ENCODE measurements at places on chromosomes 12 and 14.

GRCh38 chr12:68028647-68029046 is 39.4 kb downstream of the IFNG-AS1 start:
- no peak for DNase-seq

DNA sequence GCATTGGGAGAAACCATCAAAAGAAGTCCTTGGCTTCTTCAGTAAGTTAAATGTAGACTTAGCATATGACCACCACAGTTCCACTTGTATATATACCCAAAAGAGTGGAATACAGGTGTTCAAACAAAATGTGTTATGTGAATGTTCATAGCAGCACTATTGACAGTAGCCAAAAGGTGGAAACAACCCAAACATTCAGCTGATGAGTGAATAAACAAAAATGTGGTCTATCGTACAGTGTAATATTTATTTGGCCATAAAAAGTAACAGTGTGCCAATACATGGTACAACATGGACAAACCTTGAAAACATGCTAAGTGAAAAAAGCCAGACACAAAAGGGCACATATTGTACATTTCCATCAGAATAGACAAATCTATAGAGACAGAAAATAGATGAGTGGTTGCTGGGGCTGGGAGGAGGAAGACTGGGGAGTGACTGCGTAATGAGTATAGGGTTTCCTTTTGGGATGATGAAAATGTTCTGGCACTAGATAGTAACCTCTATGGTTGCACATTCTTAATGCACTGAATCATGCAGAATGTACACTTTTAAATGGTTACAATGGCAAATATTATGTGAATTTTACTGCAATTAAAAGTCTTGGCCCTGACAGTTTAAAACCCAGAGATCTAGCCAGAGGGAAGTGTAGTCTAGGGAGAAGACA is 5.5 kb downstream of the ERP29 start:
- DNase-seq: peak; percentile 87

DNA sequence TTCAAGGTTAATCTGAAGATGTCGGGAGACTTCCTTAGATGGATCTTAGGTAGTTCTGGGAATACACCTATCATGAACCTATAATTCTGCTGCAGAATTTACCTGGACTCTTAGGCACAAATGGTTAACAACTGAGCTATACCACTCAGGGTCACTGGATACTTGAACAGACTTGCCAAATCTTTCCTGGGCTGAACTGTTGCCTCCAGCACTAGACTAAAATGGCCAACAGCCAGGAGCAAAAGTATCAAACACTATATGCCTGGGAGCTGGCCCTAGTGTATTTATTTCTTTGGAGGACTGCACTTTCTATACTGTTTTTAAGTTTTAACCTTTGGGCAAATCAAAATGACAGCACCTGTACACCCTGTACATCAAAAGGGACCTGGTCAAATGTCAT is 252.8 kb downstream of the TMEM117 start:
- no peak for DNase-seq

DNA sequence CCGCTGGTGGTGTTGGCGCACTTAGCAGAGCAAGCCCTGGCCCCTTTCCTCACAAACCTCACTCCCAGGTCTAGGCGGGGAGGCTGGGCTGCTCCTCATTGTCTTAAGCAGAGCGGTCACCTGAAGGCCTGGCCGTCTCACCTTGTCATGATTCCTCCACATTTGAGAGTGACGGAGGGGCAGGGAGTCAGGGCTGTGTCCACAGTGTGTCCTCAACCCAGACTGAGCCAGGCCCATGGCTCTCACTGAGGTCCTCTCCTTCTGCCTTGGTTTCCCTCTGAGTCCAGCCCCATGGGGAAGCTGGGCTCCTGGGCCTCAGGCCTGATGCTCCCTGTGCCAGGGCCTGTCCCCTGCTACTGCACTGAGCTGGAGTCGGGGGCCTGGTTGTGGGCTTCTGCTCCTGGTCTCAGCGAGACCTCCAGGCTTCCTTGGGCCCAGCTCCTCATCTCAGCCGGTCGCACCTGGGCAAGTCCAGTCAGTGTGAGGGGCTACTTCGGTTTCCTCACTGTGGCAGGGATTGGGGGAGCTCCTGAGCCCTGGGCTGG is 44.9 kb downstream of the KRT80 start:
- DNase-seq: no peak

DNA sequence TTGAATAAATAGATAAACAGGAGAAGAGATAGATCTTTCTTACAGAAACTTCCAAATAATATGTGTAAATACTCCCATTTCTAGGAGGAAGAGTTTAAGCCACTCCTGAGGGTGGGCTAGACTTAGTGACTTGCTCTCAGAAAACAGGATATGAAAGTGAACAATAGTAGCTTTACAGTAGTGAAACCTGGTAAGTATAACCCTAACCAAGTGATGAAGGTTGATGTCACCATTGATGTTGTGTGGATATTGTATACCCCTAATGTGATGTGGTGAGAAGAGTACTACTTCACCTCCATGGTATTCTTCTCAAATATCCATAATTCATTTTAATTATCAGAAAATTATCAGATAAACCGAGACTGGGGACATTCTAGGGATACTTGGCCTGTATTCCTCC is 20.9 kb downstream of the AKAP6 start:
- DNase-seq: no peak

DNA sequence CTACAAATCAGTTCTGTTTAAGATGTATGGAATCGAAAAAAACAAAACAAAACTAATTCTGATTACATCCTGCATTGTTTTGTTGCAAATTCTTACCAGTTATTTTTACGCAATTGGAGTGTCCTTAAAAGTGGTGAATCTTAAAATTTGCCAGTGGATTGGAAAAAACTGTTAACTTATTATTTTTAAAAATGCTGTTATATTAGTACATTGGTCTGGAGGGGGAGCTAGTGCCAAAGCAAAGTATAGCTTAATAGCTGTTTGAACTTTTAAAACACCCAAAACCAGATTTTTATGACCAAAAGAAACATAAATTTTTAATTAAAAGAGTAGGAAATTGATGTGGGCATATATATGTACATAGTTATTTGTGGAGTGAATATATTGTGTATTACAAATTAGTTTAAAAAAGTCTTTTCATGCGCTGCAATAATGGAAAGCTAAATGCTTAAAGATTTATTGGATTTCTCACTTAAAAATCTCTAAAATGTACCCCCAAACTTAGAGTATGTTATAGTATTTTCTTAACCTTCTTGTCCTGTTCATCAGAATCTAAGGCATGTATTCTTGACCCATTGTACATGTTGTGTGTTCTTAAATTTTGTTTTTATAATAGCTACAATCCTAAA is 2.5 kb downstream of the FUT8 start:
- DNase-seq: peak; percentile 70

DNA sequence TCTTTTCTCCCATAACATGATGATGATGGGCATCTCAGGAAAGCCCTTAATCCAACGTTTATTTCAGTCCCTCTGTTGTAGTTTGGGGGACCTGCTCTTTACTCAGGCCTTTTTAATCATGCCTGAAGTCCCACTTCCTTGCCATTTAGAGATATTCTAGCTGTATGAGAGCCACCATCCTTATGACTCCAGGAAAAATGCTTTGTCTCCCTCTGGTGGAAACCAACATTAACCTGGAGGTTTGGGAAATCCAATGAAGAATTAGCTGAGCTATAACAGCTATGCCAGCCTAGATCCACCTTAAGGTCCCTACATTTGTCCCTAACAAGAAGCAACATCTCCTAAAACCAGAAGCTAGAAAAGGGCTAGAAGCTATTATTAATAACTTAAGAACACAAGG is 1399.1 kb downstream of the LRFN5 start:
- DNase-seq: peak; percentile 4

DNA sequence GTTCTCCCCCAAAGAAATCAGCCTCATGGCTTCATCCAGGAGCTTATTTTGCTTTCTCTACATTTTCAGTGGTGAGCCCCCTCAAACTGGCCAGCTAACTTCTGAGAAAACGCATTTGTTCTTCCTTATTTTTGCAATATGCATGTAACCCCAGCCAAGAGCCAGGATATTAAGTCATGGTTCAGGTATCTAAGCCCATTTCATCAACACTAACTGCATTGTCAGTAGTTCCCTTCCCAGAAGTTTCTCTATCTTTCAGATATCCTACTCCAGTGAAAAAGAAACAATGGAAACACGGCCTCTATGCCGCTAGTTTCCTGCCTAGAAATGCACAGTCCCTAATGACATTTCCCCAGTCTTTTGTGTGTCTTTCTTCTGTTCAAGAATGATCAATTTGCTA is 102.8 kb upstream of the RASSF8 start:
- no peak for DNase-seq

GRCh38 chr14:75459099-75459741 is 31.4 kb downstream of the JDP2 start:
- DNase-seq: no peak

GRCh38 chr12:3158851-3159465 is 81.8 kb downstream of the TSPAN9 start:
- DNase-seq: peak; percentile 14

DNA sequence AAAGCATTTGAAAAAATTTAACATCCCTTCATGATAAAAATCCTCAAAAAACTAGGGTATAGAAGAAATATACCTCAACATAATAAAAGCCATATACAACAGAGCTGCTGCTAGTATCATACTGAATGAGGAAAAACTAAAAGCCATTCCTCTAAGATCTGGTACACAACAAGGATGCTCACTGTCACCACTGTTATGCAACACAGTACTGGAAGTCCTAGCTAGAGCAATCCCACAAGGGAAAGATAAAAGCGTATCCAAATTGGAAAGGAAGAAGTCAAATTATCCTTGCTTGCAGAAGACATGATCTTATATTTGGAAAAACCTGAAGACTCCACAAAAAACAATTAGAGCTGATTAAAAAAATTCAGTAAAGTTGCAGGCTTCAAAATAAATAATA is 114.9 kb downstream of the HELB start:
- no peak for DNase-seq

DNA sequence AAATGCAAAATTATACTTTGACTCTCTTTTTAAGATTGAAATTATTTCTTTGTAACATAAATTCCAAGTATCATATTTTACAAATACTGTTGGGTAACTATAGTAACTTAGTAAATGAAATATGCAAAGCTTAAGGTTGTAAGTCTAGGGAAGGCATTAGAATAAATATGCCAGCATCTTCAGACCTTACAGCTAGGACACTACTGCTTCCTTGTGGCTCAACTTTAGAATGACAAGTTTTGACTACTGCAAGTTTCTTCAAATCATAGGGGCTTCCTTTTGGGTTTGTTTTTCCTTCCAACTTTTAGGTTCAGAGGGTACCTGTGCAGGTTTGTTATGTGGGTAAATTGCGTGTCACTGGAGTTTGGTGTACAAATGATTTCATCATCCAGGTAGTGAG is 17.7 kb upstream of the ANP32D start:
- peak; percentile 41 for DNase-seq

DNA sequence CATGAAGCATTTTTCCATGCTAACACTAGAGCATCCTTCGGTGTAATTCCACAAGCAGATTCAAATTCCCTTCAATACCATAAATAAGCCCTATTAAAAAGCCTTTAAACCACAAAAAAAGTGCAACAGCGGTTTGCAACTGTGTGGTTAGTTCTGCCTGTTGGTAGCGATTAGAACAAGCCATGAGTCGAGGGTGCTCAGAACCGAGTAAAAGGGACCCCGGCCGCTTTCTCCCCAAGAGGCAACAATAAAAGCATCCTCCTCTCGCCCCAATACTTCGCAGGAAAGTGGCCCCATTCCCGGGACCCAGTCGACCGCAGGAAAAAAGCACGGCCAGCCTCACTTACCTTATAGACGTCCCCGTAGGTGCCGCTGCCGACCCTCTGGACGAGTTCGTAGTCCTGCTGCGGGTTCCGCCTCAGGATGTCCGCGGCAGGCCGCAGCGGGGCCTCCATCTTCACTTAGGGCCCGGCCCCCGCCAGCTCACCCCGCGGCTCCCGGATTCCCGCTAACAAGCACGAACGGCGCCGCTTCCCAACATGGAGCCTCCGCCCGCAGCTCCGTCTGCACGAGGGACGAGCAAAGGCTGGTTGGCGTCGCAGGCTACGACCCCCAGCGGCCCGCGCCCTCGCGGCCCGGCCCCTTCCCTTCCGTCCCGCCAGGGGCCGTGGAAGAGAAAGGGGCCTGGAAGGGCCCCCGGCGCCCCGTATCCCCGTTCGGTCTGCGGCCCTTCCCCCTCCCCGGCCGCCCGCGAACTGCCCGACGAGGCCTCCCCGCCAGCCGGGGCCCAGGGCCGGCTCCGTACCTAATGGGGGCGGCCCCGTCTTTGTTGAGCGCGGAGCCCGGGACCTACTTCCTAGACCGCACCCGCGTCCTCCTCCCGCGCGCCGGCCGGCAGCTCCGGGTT is 521 bp downstream of the MAP4K5 start:
- peak; percentile 76 for DNase-seq

- peak; percentile 93 for DNase-seq
Measured at GRCh38 chr12:120783197-120783596, 57.6 kb downstream of the ACADS start.

GRCh38 chr12:65324551-65324950 is 46.1 kb downstream of the MSRB3 start:
- no peak for DNase-seq

DNA sequence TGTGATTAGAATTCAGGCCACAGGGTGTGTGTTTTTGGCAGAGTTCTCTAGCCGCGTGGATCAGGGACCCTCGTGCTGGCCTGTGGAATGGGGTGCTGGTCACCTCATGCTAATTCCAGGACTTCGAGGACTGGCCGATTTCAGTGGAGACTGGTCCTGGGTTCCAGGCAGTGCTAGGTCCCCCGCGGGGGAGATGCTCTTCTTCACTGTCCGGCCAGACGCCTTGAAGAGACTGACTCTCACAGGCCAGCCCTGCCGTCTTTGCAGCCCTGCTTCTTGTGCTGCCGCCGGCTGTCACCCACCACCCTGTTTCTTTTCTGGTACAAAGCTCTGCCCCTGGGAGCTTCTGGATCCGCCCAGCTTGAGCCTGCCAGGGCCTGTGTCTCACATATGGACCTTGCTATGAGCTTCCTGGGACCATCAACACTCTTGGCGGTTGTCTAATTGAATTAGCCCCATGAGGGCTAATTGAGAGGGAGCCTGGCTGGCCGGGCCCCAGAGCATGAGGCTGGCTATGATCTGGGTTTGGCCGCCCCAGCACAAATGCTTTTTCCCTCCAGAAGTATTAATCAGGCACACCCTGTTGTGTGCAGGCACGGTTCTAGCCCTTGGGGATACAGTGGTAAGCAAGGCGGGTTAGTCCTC is 8.2 kb downstream of the MLXIP start:
- DNase-seq: no peak

GRCh38 chr14:64502456-64502855 is 1.2 kb downstream of the ZBTB25 start:
- no peak for DNase-seq

GRCh38 chr12:71954083-71954778 is 15.6 kb downstream of the TPH2 start:
- no peak for DNase-seq

GRCh38 chr12:70366581-70367257 is 629 bp downstream of the KCNMB4 start:
- DNase-seq: peak; percentile 46

- peak; percentile 80 for DNase-seq
Measured at GRCh38 chr12:115375186-115375991, 691.4 kb upstream of the TBX3 start.

- no peak for DNase-seq
Measured at GRCh38 chr12:90098132-90098779, 389.6 kb upstream of the ATP2B1 start.

GRCh38 chr12:82366197-82366596 is 7.9 kb downstream of the METTL25 start:
- DNase-seq: no peak

GRCh38 chr12:32501835-32502333 is 102.5 kb downstream of the FGD4 start:
- DNase-seq: peak; percentile 54

GRCh38 chr12:75364919-75365318 is 26.0 kb upstream of the GLIPR1L2 start:
- no peak for DNase-seq

GRCh38 chr12:17416748-17417147 is 673.2 kb downstream of the RERGL start:
- no peak for DNase-seq
